ENCODE measurements at places on chromosomes 7 and 10. TPM values are rescaled to one million over a fixed set of nuclear protein-coding genes. Genes with fewer than 3 reads are reported as not detected.

DNA sequence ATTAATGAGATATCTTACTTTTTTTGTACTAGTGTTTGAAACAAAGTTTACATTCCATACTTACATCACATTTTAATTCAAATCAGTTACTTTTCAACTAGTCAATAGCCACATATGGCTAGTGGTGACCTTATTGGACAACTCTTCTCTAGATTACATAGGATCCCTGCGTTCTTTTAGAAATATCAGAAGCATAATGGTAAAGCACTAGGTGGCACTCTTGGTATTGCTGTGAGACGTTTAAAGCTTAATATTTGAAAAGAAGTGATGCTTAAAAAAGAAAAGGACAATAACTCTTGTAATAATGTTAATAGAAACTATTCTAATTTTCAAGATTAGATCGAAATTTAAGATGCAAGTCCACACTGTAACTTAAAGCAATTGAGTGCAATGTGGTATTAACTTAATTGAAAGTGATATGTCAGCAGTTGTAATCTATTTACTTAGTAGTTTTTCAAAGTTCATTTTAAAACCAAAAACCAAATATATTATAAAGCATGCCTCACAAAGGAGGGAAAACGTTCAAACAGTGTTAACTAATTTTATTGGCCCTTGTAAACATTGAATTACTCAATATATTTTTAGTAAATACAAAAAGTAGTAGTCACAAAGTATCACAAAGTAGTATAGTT lies 339.1 kb downstream of the ATRNL1 start:
- no peak for ATAC-seq

TEX36 gene
- not detected for total RNA-seq

LRRC18 gene
- not detected for total RNA-seq

ASIC3 gene
- 9.0 TPM for total RNA-seq

DNA sequence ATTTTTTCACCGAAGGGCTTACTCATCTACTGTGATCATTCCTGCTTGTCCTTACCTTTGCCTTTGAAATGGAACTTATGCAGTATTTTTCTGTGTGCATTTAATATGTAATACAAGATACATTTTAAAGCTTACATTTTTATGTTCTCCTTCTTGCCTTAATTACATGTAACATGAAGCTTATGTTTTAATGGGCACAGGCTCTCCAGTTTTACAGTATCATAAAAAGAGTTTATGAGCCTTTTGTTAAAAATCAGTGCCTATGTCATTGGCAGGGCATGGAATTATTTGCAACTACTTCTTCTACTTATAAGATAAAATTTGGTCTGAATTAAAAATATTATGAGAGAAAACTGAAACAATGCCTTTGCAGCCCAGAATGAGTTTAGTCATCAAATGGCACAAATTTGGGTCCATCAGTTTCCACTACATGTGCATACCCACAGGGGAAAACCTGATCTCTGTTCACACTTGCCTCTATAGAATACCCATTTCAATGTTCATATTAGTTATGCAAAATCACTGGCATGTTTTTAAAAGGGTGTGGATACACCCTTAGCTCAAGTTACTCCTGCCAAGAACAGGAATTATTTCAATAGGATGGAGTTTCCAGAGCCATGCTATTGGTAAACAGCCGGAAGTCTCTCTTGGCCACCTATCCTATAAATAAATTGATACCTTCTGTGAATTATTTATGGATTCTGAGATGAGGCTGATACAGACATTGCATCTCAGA lies 27.9 kb upstream of the WNT16 start:
- no peak for ATAC-seq

DNA sequence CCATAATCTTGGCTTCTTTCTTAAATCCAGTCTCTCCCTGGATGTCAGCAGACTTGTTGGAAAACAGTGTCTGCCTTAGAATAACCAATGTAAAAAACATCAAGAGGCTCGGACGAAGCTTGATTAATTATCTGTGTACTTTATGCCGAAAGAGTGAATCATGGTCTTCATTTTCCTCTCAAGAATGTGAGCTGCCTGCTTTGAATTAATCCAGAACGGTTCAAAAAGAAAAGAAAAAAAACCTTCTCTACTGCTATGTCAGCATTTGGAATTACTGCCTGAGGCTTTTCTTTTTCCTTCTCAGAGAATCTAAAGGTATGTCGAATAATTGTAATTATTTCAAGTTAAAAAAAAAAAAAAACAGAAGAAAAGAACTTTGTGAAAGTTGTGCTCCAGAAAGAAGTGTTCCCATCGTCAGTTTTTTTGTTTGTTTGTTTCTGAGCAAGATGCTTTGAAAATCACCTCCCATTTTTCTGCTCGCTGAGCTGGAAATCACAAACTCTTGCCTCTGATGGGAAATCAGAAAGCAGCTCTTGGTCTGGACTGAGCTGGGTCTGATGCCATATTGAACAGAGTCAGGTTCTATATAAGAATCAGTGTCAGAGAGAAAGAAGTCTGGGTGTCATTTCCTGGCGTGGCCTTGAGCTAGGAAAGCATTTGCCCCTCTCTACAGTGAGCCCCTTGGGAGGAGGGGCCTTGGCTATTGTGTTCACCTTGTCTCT lies 20.2 kb downstream of the PLPP4 start:
- no peak for ATAC-seq

DNA sequence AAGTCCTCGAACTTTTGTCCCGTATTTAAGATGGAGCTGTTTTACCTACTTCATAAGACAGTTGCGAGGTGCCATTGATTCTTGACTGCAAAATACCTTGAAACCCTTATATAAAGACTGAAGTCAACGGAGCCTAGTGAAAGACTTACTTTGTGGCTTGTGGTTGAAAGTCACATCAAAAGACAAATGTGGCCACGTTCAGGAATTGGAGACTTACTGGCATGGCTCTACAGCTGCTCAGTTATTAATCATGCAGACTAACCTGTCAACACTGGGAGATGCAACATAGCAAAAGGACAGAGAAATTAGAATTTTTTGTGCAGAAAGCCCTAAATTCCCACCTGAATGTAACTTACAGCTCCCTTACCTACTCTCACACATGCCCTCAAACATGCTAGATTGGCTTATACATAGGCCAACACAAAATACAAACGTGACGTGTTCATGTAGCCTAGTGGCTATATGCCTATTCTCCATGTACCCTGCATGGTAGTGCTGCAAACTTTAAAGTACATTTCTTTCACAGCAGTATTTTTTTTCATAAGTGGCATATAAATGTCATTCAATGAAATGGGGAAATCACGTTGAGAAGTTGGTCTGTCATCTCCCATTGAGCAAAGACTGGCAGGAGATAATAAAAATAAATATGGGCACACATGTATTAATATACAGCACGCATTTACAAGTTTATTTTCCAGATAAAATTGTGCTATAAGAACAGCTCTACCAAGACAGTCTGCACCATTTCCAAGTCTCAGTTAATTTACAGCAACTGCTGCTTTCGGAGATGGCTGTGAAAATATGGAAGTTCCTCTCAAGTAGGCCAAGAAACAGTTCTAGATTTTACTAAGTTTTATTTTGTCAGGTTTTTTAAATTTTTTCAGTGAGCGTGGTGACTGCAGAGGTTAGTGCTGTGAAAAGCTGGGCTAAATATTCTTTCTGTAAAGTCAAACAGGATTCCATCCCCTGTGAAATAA lies 170.4 kb upstream of the C7orf33 start:
- peak; percentile 68 for ATAC-seq

Data from activated T-helper 17 cell treated with anti-CD3 and anti-CD28 coated beads, Interleukin-2, amount 50 U/mL, for 72 hours (primary cell).